ENCODE measurements at places on chromosomes 5 and 9.
A peak's percentile ranks its signal among the peaks of the same experiment; 100 is the strongest.

DNA sequence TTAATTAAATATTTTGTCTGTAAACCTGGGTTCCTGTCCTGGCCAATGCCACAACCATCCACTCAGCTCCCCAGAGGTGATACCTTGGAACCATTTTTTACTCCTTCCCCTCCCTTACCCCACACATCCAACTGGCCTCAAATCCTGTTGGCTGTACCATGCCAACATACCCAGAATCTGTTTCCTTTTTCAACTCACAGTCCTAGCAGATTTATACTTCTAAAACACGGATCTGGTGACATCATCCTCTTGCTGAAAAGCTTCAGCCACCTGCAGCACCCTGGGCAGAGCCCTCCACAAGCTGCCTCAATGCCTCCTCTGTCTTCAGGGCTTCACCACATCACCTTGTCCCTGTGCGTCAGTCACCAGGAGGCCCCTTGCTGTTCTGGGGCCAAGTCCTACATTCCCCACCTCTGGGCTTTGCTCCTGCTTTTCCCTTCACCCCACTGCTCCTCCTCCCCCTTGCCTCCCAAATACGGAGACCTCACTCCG lies 14.9 kb downstream of the SEMA6A start:
- no peak for DNase-seq

DNA sequence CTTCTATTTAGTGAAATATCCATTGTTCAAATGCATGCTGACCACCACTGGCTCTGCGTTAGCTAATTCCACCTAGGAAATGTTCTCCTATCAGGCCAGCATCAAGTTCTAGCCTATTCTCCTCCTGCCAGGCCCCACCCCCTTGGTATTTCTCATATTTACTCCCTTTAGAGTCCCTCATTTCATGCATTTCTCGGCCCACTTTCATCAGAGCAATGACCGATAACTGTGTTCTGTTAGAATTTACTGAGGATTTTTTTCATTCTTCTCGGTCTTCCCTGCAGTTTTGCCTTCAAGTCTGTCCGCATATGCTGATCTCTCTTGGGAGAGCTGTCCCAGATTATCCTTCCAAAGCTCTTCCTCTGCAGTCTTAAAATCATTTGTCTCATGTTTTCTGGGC lies 143.4 kb downstream of the GOLPH3 start:
- DNase-seq: no peak

DNA sequence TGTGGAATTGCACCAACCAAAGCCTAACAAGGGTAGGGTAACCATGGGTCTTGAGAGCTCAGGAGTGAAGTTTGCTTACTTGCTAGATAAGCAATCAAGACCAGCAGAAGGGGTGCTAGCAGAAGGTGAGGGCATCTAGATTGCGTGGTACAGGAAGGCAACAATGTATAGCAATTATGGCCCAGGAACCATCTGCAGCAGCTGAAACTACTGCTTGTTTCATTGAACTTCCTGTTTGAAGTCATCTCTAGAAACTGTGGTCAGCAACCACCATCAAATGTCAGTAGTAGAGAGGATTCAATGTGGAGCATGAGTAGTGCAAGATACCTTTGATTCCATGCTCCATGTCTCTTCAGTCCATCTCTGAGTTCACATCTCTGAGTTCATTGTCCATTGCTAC lies 462.1 kb upstream of the GRAMD2B start:
- DNase-seq: no peak

GRCh38 chr9:94758031-94758430 lies 31.5 kb downstream of the AOPEP start:
- DNase-seq: no peak

DNA sequence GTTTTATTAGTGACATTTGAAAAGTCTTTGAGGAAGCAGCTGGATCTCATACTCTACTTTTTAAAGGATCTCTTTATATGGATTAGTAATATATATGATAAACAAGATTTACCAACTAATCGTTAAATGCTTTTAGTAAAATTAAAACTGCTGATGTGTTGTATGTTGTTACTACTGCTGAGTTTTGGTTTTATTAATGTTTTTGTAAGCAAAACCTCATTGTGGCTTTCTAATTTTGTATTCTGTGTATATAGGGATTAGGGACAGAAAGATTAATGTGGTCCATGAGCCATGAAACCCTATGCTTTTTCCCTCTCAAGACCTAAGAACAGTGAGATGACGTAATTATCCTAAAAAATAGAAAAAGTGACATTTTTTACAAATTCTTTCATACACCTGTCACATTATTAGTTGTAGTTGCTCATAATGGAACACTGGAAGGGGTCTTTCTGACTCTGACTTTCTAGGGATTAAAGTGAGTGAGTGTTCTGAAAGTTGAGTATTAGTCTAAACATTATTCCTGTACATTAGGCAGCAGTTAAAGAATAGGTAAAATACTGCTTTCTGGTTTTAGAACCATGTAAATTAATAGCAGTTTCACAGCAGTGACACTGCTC lies 85.9 kb downstream of the SLC12A2 start:
- DNase-seq: no peak

DNA sequence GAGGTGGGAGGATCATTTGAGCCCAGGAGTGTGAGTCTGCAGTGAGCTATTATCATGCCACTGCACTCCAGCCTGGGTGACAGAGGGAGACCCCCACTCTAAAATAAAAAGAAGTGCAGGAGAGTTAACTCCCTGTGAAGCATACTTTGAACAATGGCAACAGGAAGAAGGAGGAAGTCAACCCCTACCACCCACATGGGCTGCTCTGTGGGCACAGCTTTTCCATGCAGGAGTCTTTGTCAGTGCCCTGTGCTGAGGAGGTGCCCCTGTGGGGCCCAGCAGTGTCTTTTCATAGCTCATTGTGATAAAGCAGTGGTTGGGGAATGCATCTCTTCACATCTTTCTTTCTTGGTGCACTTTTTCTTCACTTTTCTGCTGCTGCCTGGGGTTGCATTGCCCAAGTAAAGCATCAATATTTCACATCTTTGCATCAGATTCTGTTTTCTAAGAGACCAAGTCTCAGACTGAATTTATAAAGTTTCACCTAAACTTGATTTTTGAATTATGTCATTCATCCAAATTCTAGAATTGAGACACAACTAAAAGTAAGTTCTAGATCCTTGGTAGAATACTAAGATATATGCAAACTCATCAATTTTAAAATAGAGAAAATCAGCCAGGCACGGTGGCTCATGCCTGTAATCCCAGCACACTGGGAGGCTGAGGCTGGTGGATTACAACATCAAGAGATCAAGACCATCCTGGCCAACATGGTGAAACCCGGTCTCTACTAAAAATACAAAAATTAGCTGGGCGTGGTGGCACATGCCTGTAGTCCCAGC lies 316.6 kb downstream of the DNAH5 start:
- DNase-seq: no peak

DNA sequence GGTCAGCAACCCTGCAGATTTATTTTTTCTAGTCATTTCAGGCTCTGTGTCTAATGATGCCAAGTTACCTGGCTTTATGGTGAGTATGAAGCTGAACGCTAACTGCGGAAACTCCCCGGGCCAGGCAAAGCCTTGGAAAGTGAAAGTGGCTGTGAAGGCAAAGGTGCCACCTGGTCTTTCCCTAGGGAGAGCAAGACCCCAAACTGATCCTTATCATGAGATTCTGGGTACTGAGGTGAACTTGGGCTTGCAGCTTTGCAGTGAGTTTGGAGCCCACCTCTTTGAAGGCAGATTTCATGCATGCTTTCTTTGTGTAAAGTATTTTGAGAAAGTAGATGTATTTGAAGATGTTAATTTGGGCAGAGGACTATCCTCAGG lies 63.3 kb downstream of the CARTPT start:
- no peak for DNase-seq

DNA sequence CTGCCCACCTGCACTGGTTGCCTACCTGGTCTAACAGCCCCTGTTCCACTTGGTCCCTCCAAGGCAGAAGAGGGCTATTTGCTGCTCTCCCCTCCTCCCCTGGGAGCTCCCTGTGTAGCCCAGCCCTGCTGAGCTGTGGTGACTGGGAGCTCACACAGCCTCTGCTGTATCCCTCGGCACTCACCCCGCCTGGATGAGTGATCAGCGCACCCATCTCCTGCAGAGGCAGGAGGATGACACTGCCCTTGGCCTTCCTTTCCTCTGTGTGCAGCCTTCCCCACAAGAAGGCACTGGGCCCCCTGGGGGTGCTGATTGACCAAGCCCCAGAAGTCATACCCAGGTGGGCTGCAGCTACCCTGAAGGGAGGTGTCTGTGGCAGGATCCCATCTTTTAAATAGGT lies 134.2 kb downstream of the ADAMTS2 start:
- no peak for DNase-seq

- no peak for DNase-seq
Observed at GRCh38 chr5:176543428-176544182, 5.5 kb upstream of the CDHR2 start.

DNA sequence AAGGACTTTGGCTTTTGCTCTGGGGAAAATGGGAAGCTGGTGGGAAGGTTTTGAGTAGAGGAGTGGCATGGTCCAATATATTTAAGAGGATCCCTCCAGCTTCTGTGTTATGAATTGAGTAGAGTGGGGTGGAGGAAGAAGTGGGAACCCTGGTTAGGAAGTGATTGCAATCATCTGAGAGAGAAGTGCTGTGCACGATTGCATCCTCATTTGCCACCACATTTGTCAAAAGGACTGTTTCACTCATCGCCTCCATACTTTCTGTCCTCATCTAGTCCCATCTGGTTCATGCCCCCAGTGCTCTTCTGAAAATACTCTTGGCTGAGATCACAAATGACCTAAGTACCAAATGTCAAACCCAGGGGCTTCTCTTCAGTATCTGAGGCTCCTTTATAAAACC lies 192.1 kb downstream of the RAB3C start:
- DNase-seq: no peak

GRCh38 chr5:99906776-99907175 lies 628.4 kb upstream of the FAM174A start:
- DNase-seq: no peak

GRCh38 chr5:111224561-111225345 lies 569 bp downstream of the CAMK4 start:
- peak; percentile 7 for DNase-seq

- no peak for DNase-seq
Observed at GRCh38 chr9:29556746-29557145, 1983.5 kb upstream of the C9orf72 start.

DNA sequence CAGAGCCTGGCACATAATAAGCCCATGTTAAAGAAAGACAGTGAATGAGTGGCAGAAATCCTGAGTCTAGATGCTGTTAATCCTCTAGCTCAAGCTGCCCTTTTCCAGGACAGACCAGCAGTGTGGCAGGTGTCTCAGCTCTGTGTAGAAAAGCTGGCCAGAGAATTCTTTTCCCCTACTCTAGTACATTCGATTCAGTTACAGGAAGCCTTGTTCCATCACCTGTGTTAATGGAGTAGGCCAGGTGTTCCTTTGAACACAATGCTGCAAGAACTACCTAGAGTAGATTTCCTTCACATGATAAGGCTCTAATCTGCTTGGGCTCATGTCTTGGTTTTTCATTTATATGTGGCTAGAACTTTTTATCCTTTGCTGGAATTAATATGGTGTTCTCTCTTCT lies 52.5 kb downstream of the NUP214 start:
- no peak for DNase-seq

GRCh38 chr9:34591248-34591916 lies 1.9 kb upstream of the CNTFR start:
- DNase-seq: peak; percentile 80

DNA sequence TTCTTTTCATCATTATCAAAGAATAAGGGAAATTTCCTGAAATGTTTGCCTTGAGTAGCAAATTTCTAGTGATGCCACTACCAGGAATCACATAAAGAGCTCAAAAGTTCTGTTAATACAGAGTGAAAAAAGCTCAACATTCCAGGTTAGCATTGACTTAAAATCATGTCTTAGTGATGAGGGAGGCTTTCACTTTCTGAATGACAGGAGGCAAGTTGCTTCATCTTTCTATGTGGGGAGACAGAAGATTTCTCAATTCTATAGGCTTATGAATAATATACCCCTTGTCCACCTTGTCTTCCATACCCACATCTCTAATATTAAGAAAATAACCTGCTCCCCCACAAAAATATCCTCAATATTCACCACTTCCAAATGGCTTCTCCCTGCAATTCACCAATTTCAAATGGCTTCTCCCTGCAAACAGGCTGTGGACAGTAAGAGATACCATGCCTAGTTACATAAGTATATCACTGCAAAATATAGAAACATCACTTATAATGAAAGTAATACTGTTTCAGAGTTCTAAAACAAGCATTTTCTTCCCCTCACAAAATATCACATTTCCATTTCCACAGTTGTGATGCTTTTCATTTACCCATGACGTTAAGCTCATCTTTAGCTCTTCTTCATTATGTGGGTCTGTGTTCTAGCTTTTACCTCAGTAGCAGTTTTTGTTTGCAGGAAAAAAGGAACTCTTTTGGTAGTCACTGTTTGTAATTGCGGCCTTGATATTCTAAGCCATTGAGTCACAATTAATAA lies 2.2 kb upstream of the JAK2 start:
- DNase-seq: no peak

DNA sequence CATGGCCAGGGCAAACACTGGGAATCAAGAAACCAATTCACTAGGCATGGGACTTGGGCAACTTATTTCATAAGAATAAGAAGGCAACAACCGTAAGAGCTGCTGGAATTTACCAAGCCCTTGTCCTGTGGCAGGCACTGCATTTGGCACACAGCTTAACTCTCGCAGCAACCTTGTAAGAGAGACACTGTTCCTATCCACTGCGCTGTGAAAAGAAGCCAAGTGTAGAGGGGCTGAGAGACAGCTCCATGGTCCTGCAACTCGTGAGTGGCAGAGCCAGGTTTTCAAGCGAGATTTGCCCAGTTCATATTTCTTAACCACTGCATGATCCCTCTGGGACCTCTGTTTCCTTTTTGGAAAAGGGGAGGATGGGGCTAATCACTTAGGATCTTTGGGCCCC lies 129.3 kb upstream of the STC2 start:
- no peak for DNase-seq

All from anterior cingulate cortex (tissue), 58 donors.